Fibroblast of skin of left biceps (primary cell): ENCODE measurements at places on chromosomes 7 and 10.
A peak's percentile ranks its signal among the peaks of the same experiment; 100 is the strongest.

DNA sequence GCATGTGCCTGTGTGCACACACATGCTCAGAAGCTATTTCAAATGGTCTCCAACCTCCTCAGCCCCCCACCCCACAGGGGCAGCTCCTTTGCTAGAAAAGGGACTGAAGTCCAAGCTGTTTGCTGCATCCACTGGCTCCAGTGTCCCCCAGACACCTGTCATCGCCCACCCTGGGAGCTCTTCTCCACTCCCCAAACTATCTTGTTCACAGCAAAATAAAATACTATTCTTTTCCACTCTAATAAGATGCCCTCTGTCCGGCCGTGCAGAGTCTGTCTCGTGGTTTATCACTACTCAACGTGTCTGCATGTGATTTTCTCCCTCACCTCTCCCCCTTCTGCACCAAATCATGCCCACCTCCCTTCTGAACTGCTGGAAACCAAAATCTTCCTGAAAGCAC, 25.6 kb downstream of the HIPK2 start:
- DNase-seq = no peak

- peak; percentile 78 for DNase-seq
These were observed 534.3 kb downstream of the PARD3 start for GRCh38 chr10:34280599-34281374.

DNA sequence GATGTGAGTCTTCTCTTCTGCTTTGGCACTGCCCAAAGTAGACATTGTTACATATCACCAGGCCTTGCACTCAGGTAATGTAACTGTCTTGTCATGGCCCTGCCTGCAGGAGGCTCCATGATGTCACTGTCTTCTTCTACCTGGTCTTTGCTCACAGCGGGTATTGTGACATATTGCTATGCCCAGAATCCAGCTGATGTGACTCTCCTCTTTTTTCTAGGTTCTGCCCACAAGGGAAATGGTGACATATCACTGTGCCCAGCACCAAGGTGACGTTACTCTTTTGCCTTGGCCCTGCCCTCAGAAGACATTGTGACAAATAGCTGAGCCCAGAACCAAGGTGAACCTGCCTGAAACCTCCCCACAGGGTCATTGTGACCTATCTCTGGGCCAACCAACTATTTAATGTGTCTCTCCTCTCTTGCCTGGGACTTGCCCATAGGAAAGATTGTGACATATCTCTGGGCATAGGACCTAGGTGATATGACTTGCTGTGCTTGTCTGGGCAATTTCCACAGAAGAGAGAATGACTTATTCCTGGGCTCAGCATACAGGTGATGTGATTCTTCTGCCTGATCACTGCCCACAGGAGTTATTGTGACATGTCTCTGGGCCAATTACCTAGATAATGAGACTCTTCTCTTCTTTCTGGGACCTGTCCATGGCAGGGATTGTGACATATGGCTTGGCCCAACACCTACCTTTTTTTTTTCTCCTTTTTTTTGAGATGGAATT, 26.5 kb upstream of the ZNF107 start:
- DNase-seq = no peak

DNA sequence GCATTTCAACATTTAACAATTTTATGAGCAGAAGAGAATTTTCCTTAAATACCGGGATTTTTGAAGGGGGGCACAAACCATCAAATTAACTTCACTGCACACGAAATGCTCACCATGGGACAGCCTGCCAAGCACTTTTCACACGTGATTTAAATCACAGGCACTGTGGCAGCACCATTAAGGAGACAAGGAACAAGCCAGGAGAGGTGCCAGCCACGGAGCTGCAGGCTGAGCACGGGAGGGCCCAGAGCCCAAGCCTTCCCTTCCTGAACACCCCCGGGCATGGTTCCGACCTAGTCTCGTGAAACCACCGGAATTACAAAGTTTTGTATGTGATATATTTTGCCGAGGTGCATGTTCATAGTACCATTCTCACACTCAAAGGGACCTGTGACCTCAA, 13.4 kb downstream of the PITRM1 start:
- DNase-seq = no peak

GRCh38 chr7:114765331-114766040, 156.4 kb upstream of the MDFIC start:
- DNase-seq = peak; percentile 12

- no peak for DNase-seq
These were observed 16.5 kb downstream of the ARPC1B start for GRCh38 chr7:99390941-99391602.

DNA sequence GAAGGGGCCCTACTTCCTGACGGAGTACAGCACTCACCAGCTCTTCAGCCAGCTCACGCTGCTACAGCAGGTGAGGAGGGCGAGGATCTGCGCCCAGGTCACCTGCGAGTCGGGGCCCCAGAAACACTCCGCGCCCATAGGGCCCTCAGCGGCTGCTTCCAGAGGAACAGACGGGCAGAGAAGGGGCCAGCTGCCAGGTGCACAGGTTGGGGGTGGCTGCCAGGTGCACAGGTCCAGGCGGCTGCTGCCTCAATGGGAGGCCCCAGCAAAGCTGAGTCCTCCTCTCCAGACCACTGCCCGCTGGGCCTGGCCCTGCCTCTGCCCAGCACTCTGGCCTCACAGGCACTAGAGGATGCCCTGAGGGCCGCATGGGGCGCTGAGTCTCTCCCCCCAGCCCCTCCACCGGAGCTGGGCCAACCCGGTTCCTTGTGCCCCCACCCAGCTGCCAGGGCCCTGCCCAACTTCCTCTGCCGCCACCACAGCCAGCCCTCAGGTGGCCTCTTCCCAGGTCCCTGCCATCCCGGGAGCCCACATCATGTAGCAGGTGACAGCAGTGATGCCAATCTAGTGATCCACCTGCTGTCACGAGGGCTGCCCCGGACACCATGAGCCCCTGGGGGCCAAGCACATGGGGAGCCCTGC, 17.0 kb upstream of the UTF1 start:
- no peak for DNase-seq

- DNase-seq = no peak
These were observed 40.7 kb upstream of the MRLN start for GRCh38 chr10:59793919-59794318.

DNA sequence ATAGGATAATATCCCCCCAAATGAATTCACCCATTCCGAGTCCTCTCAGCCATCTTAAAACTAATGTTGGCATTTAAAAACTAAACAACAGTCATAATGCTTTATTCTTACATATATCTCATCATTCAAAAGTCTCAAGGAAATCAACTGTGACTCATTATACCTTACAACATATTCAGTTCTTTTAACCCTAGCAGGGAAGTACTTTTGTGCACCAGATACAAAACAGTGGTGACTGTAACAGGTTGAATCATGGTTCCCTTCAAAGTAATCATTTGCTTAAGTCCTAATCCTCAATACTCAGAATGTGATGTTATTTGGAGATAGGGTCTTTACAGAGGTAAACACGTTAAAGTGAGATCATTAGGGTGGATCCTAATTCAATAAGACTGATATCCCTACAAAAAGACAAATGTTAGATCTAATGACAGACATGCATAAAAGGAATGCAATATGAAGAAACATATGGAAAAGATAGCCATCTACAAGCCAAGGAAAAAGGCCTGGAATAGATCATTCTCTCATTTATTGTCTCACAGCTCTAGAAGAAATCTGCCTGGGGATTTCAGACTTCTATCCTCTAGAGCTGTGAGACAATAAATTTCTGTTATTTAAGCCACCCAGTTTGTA, 42.3 kb downstream of the RELN start:
- no peak for DNase-seq

DNA sequence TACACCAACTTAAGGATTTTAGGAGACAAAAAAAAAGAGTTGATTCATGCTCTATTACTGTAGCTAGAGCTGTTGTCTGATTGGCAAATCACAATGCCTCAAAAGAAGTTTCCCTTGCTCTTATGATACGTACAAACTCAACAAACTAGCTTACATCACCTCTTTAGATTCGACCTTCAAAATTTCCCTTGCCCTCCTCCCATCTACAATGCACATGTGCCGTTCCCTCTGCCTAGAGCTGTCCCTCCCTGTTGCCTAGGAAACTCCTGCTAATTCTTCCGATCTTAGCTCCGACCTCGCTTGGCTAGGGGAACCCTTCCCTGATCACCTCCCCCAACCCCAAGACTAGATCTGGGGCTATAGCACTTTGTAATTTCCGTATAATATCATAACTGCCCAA, 55.4 kb downstream of the MAP3K8 start:
- no peak for DNase-seq

- DNase-seq = no peak
These were observed 238.4 kb downstream of the DIP2C start for GRCh38 chr10:451021-451471.

DNA sequence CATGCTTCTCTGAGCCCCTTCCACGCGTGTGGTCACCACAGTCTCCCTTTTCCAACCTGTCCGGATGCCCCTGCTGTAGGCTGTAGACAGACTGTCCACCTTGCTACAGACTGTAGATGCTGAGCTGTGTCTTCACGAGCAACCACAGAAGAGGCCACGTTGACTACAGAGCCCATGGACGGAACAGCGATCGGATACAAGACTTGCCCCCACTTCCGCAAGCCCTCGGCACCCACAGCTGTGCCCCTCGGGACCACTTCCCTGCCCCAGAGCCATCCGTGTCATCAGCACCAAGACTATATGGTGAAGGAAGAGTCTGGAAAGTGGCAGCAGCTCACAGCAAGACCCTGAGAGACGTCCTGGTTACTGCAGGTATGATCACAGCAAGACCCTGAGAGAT, 491.4 kb downstream of the DNAJB6 start:
- no peak for DNase-seq

DNA sequence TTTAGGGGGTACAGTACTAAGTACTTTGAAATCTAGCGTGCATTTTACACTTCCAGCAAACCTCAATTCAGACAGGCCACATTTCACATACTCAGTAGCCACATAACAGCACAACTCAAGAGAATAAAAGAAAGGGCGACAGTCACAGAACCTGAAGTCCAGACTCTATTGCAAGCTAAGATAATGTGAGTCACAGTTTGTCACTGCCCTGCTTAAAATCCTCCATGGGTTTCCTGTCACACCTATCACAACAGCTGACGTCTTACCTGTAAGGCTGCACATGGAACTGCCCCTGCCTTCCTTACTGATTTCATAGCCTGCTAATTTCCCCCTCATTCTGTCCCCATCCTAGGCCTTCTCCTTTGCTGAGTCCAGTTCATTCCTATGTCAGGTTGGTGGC, 16.1 kb upstream of the CDK14 start:
- DNase-seq = no peak

GRCh38 chr7:127667759-127668530, 16.0 kb downstream of the SND1 start:
- no peak for DNase-seq
